Glutamatergic neuron (in vitro differentiated cells): ENCODE measurements at places on chromosomes 16 and 17. TPM values are rescaled to one million over a fixed set of nuclear protein-coding genes. Genes with fewer than 3 reads are reported as not detected.

- no peaks in the 10 kb centered on the region for H3K36me3 ChIP-seq
- peaks cover 38% of the 10 kb centered on the region for H3K4me1 ChIP-seq
- H3K4me3 ChIP-seq = peak overlapping the region; percentile 59
- peak; percentile 33 for DNase-seq
- peak overlapping the region; percentile 94 for H3K27ac ChIP-seq
Measured at GRCh38 chr17:20279631-20280030, 187.7 kb downstream of the LGALS9B start.

DNA sequence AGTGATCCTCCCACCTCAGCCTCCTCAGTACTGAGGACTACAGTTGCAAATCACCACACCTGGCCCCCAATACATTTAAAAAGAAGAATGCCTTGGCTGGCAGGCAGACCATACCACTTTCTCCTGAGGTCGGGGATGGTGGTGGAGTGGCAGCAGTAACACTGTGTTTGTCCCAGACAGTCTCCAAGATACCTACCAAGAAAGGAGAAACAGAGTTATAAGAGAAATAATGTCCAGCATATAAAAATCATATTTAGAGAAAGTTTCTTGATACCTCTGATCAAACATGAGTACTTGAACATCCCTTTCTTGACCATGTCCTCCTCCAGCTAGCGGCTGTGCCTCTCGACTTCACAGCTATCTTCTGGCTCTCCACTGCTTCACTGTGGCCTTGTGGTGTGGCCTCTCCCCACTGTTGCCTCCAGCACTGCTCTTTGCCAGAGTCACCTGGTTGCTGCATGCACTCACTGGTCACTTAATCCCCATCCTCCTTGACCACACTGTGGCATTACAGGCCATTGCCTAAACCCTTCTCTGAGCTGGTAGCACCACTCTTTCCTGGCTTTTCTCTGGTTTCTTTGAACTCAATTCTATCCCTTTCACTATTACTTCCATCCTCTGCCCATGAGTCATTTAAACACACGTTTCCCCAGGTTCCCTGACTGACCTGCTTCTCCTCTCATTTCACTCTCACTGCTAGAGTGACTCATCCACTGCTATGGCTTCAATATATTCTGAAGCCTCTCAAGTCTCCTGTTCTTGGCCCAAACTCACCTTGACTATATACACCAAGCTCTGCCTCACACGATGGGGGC is 45.2 kb downstream of the XPO6 start:
- no peak overlapping the region for H3K27ac ChIP-seq
- H3K27me3 ChIP-seq = peaks cover 4% of the 10 kb centered on the region
- H3K4me1 ChIP-seq = no peaks in the 10 kb centered on the region
- no peak for DNase-seq
- no peak overlapping the region for H3K4me3 ChIP-seq

GRCh38 chr17:29085223-29085622 is 42.3 kb downstream of the PIPOX start:
- no peak overlapping the region for H3K4me3 ChIP-seq
- H3K27ac ChIP-seq = no peak overlapping the region
- peaks cover 10% of the 10 kb centered on the region for H3K27me3 ChIP-seq
- peaks cover 9% of the 10 kb centered on the region for H3K36me3 ChIP-seq
- H3K4me1 ChIP-seq = peaks cover 7% of the 10 kb centered on the region

DNA sequence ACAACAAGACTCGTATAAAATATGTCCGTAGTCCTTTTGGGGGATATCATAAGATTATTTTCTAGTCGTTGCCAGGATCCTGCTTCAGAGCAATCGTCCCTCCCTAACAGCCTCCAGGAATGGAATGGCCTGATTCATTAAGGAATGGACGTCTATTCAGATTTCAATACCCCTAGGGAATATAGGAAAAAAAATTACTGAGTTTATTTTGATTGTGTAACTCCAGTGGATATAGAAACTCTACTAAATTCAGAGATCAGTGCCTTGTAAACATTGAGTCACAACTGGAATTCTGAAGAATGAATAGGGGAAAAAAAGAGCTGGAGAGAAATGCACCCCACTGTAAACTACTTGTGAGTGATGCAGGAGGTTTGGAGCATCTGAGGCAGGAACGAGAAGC is 1171.5 kb upstream of the GOT2 start:
- no peaks in the 10 kb centered on the region for H3K27me3 ChIP-seq
- H3K27ac ChIP-seq = no peak overlapping the region
- no peak overlapping the region for H3K4me3 ChIP-seq
- H3K4me1 ChIP-seq = peaks cover 5% of the 10 kb centered on the region
- no peak for DNase-seq
- no peaks in the 10 kb centered on the region for H3K36me3 ChIP-seq

DNA sequence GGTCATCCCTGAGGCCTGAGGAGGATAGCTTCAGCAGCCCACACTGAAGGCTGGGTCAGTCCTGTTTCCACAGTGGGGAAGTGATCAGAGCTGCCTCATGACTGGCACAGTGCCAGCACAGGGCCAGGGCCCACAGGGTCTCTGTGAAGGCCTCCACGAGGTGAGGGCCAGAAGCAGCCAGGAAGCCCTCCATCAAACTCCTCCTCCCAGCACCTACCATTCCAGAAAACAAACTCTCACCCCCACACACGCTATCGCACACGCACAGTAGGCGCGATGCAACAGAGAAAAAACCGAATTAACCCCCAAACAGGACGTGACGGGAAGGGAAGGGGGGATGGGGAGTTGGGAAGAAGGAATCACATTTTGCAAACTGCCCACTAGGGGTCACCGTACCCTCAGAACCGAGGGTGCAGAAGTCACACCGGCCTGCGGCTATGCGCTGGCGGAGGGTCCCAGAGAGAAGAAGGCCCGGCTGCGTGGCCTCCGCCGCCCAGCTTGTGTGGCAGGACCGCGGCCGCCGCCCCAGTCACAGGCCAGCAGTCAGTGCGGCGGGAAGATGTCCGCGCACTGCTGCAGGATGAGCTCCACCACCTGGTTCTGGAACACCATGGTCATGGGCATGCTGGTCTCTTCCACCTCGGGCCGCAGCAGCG is 37.6 kb downstream of the ARHGAP27 start:
- H3K4me1 ChIP-seq = no peaks in the 10 kb centered on the region
- H3K27me3 ChIP-seq = peaks cover 4% of the 10 kb centered on the region
- peak overlapping the region; percentile 11 for H3K27ac ChIP-seq
- no peak overlapping the region for H3K4me3 ChIP-seq
- H3K36me3 ChIP-seq = no peaks in the 10 kb centered on the region
- peak; percentile 87 for DNase-seq

GRCh38 chr17:15411384-15412198 is 55.8 kb downstream of the CDRT4 start:
- DNase-seq = no peak
- no peaks in the 10 kb centered on the region for H3K36me3 ChIP-seq
- no peak overlapping the region for H3K4me3 ChIP-seq
- peaks cover 7% of the 10 kb centered on the region for H3K27me3 ChIP-seq

- H3K4me1 ChIP-seq = peaks cover 8% of the 10 kb centered on the region
- H3K4me3 ChIP-seq = peak overlapping the region; percentile 69
- H3K27ac ChIP-seq = no peak overlapping the region
- H3K36me3 ChIP-seq = no peaks in the 10 kb centered on the region
Measured at GRCh38 chr17:7043182-7043496, 753 bp downstream of the SLC16A11 start.

- peaks cover 4% of the 10 kb centered on the region for H3K36me3 ChIP-seq
- peaks cover 10% of the 10 kb centered on the region for H3K27me3 ChIP-seq
- H3K4me3 ChIP-seq = peak overlapping the region; percentile 19
- H3K27ac ChIP-seq = no peak overlapping the region
- DNase-seq = no peak
Measured at GRCh38 chr16:14284371-14284770, 213.3 kb downstream of the MRTFB start.

DNA sequence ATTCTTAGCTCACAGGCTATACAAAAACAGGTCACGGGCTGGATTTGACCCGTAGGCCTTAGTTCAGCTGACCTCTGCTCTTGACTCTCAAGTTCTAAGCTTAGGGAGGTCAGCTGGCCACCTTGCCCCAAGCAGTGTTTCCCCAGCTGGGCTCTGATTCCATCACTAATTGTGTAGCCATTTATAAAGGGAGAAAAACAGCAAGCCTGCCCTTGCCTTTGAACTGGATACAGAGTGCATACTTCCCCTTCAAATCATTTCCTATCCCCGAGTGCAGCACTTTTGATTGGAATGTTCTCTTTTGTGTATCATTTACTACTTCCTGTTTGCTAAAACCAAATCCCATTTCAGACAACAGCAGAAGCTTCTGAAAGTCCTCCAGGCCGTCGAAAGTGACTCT is 153.6 kb downstream of the KATNIP start:
- no peaks in the 10 kb centered on the region for H3K27me3 ChIP-seq
- H3K4me1 ChIP-seq = peaks cover 10% of the 10 kb centered on the region
- no peak overlapping the region for H3K27ac ChIP-seq
- DNase-seq = no peak
- no peak overlapping the region for H3K4me3 ChIP-seq

DNA sequence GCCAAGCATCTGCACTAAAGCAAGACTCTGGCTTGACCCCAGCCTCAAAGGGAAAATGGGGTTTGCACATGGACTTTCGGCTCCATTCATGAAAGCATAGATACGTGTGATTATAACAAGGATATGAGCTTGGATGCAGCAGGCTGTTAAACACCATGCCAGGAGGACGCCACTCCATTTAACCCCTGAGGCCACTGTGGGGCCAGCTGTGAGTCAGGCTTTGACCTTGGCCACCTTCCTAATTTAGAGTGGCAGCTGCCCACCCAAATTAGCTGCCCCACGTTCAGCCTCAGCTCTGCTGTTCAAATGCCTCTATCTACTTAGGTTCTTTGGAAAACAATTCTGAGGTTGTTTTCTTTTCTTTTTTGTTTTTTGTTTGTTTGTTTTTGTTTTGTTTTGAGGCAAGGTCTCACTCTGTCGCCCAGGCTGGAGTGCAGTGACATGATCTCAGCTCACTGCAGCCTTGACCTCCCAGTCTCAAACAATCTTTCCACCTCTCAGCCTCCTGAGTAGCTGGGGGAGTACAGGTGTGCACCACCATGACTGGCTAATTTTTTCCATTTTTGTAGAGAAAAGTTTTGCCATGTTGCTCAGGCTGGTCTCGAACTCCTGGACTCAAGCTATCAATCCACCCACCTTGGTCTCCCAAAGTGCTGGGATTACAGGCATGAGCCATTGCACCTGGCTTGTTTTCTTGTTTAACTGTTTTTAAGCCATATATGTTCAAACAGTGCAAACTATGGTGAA is 23.2 kb upstream of the KIFC3 start:
- H3K4me3 ChIP-seq = no peak overlapping the region
- H3K36me3 ChIP-seq = no peaks in the 10 kb centered on the region
- DNase-seq = no peak
- peaks cover 3% of the 10 kb centered on the region for H3K4me1 ChIP-seq
- H3K27me3 ChIP-seq = peaks cover 1% of the 10 kb centered on the region

GRCh38 chr16:19856120-19856519 is 28.5 kb downstream of the GPRC5B start:
- H3K27me3 ChIP-seq = no peaks in the 10 kb centered on the region
- H3K4me1 ChIP-seq = peaks cover 13% of the 10 kb centered on the region
- H3K27ac ChIP-seq = no peak overlapping the region
- no peaks in the 10 kb centered on the region for H3K36me3 ChIP-seq
- DNase-seq = no peak

DNA sequence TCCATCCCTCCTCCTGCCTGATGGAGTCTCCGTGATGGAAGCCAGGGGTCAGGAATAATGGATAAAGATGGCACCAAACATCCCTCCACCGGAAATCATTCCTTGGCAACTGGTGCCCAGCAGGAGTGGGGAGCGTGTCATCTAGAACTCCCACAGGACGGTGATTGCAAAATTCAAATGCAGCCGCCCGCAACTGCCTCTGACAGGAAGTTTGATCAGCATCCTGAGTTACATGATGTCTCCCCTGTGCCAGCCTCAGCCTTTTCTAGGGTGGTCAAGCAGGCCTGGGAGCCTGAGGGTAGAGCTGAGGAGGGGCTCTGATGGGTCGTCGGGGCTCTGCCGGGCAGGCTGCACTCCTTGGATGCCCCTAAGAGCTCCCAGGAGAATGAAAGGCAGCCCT is 52.8 kb downstream of the GSG1L start:
- peaks cover 3% of the 10 kb centered on the region for H3K36me3 ChIP-seq
- peaks cover 3% of the 10 kb centered on the region for H3K27me3 ChIP-seq
- H3K4me3 ChIP-seq = no peak overlapping the region
- H3K4me1 ChIP-seq = peaks cover 21% of the 10 kb centered on the region

- no peak overlapping the region for H3K27ac ChIP-seq
- peaks cover 7% of the 10 kb centered on the region for H3K36me3 ChIP-seq
- H3K4me1 ChIP-seq = no peaks in the 10 kb centered on the region
- no peak for DNase-seq
Measured at GRCh38 chr17:70123193-70123592, 46.1 kb upstream of the KCNJ2 start.

DNA sequence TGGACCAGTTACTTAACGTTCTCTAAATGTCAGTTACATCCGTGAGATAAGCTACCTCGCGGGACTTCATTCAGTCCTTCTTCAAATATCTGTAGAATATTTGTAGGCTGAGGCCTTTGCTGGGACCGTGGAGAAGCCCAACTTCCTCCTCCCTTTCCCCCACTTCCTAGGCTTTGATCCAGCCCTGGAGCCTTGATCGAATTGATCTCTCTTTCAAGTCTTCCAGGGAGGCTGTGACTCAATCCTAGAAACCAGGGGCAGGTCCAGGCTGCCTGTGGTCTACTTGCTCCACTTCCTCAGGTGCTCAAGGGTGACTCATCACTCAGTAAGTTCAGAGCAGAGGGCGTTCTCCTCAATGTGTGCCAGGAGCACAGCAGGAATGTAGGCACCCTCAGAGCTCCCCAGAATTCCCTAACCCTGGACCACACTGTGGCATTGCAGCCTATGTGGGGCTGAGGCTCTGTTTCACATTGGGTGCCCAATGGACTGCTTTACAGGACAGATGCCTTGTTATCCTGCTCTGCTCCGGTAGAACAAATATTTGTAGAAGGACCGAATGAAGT is 11.2 kb upstream of the CEP20 start:
- DNase-seq = no peak
- H3K4me1 ChIP-seq = no peaks in the 10 kb centered on the region
- H3K36me3 ChIP-seq = no peaks in the 10 kb centered on the region
- H3K27me3 ChIP-seq = peaks cover 1% of the 10 kb centered on the region
- no peak overlapping the region for H3K4me3 ChIP-seq

DNA sequence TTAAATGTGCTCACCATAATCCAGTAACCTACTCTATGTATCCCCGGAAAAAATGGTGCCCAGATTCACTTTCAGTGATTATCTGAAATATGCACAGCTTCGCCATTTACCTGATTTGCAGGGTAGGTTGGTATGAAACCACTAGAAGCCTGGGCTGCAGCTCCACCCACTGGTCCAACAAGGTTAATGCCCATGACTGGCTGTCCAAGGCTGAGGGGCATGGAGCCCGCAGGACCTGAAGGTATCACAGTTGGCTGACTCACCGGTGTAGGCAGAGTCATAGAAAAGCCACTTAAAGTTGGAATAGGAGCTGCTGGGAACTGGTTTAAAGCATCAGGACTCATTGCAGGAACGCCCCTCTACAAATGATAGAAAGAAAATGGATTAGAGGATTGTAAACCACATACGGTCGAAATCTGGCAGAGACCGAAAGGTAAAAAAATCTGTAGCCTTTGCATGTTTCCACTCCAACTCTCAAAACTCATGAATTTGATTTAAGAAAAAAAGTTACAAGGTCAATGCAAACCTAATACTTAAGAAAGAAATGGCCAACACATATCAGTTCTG is 38.6 kb downstream of the SYNRG start:
- peaks cover 25% of the 10 kb centered on the region for H3K36me3 ChIP-seq
- peak; percentile 62 for DNase-seq
- H3K4me3 ChIP-seq = no peak overlapping the region
- H3K27ac ChIP-seq = no peak overlapping the region
- H3K4me1 ChIP-seq = peaks cover 8% of the 10 kb centered on the region
- H3K27me3 ChIP-seq = peaks cover 1% of the 10 kb centered on the region

- H3K27me3 ChIP-seq = peaks cover 6% of the 10 kb centered on the region
- H3K4me1 ChIP-seq = no peaks in the 10 kb centered on the region
- H3K36me3 ChIP-seq = no peaks in the 10 kb centered on the region
Measured at GRCh38 chr17:6408276-6408675, 26.6 kb downstream of the AIPL1 start.

SLFN13 gene
- 0.96 TPM for total RNA-seq

DRC3 gene
- 0.29 TPM for total RNA-seq

SLC5A2 gene
- not detected for total RNA-seq
